ENCODE measurements at places on chromosomes 12 and 14.

- no peak for DNase-seq
Observed at GRCh38 chr14:95191445-95192199, 34.3 kb upstream of the DICER1 start.

GRCh38 chr14:96136371-96137005, 68.2 kb upstream of the BDKRB2 start:
- no peak for DNase-seq

DNA sequence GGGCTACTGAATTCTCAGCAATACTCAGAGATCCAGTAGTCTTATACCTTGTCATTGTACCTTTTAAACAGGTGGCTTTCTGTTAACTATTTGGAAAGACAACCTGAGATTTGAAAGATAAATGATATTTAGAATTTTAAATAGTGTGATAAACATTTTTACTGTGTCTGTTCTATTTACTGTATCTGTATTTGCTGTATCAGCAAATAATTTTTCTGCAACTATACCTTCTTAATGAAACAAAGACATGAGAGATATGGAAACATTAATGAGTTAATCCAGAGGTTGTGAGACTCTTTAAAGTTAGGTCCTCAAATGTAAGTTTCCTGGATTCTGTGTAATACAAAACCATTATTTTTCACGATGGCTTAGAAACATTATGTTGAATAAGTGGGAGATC, 249.6 kb downstream of the CCDC59 start:
- DNase-seq: no peak

GRCh38 chr12:55044135-55044534, 24.4 kb downstream of the NEUROD4 start:
- no peak for DNase-seq

DNA sequence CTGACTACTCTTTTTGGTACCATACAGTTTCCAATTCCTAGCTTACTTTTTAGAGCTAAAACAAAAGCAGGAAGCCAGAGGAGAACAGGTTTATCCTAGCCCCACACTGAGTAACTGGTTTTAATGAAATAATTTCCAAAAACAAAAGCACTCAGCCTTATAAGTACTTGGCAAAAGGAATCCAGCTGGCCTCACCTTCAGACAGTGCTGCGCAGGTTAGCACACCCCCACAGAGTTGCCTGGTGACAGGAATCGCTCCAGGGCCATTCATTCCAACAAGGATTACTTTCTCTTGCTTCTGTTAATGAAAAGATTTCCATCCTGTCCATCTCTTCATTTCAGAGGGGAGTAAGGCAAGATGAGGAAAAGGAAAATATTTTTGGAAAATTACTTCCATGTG, 84.6 kb downstream of the SCFD1 start:
- DNase-seq: no peak

GRCh38 chr14:99951085-99951484, 114.1 kb upstream of the EVL start:
- no peak for DNase-seq

GRCh38 chr12:57126061-57126460, 2.2 kb upstream of the LRP1 start:
- DNase-seq: no peak

DNA sequence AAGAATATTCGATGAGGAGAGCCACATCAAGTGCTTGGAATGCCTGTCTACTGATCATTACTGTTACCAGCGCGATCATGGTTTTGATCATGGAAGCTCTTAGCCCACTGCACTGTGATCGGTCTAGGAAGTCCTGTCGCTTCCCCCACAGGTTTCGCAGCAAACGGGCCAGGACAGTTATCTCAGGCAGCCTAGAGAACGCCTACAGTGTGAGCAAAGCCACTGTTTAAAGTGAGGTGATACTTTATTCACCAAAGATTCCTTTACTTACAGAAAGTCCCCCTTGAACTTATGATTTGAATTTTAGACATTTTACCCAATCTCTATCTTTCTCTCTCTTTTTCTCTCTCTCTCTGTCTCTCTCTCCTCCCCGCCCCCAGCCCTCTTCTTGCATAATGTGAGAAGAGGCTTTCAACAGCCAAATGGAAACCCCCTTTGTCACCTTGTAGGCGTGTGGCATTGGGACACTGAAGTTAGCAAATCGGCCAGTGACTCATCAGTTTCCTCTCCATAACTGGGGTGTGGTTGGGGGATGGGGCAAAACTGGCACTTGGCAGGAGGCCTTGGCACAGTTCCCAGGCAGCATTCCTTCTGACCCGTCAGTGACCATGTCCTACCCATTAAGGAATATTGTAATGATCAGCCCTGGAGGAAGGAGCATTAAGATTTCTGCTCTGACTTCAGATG, 214.8 kb downstream of the CHST11 start:
- DNase-seq: peak; percentile 96

DNA sequence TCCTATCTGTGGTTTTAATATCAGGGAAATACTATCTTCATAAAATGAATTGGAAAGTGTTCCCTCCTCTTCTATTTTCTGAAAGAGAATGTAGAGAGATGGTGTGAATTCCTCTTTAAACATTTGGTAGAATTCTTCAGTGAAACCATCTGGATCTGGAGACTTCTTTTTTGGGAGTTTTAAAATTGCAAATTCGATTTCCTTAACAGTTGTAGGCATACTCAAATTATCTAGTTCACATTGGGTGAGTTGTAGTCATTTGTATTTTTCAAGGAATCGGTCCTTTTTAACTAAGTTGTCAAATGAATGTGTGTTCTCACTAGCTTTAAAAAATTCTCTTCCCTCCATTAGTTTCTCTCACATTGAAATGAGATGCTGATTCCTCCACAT, 75.4 kb upstream of the CHST11 start:
- no peak for DNase-seq

DNA sequence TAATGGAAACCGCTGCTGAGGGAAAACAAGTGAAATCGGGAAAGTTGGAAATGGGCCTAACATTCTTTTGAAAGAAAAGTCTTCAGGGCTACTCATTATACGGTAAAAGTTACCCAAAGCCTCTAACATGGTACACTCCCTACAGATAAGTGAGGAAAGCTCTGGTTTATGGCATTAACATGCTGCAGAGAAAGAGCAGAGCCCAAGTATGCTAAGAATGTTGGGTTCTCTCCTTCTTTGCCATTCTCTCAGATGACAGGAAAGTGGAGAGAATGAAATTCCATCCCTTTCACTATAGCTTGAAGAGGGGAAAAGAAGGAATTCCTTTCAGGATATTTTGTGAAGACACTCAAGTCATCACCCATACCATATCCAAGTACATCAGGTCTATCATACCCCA, 348.0 kb downstream of the SEC23A start:
- no peak for DNase-seq

DNA sequence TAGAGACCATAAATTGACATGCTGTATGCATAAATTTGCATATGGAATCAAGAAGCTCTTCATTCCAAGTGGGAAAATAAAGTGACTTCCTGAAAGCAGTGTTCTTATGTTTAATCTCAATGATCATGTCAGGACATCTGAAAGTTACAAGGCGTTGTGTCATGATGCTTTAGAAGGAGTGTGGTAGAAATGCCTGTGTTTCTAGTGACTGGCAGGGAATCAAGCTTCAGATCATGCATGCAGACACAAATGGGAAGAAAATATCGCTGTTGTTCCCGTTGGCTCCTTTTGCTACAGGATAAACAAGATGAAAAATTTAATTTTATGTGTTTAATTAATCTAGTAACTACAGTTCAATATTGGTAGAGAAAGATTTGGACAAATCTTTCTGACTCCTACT, 298.1 kb upstream of the SYT1 start:
- DNase-seq: no peak

GRCh38 chr12:112303799-112304198, 78.4 kb downstream of the HECTD4 start:
- DNase-seq: no peak

- DNase-seq: no peak
Observed at GRCh38 chr12:25236626-25237025, 14.1 kb downstream of the KRAS start.

DNA sequence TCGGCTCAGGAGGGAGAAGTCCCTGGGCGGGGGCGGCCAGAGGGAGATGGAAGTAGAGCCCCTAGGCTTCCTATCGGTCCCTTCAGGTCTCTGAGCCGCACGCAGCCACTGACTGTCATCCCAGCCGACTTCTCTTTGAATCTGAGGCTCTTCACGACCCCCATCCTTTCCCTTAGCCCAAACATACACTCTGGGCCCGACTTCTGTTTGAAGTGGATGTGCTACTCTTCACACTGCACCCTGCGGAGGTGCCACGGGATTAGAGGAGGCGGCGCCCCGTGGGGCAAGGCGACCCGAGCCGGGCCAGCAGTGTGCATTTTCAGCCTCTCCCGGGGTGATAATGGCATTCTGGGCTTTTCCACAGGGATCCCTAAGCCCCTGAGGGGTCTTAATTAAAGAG, 6.0 kb upstream of the DACT1 start:
- DNase-seq: no peak

DNA sequence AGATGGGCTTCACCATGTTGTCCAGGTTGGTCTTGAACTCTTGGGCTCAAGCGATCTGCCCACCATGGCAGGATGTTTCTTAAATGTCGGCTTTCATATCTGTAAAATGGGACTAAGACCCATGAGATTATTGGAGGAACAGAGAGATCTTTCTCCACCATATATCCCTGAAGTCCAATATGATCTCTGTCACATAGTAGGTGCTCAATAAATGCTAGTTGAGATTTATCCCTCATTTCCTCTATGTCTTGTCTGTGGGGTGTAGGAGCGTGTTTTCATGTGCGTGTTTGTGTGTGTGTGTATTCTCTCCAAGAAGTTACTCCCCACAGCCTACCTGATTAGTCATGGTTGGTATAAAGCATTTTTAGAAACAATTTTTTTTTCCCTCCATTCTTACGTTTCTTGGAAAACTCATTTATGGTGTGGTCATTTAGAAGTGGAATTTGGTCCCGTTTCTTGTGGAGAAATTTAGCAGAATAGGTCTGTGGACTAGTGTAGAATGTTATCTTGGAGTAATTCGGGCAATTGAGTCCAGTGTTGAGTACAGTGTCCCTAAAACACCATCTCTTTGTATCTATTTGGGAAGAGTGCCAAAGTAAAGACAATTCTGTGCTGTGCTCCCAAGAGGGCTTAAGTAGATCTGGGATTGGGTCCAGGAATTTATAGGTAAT, 4.3 kb downstream of the STRAP start:
- DNase-seq: no peak

DNA sequence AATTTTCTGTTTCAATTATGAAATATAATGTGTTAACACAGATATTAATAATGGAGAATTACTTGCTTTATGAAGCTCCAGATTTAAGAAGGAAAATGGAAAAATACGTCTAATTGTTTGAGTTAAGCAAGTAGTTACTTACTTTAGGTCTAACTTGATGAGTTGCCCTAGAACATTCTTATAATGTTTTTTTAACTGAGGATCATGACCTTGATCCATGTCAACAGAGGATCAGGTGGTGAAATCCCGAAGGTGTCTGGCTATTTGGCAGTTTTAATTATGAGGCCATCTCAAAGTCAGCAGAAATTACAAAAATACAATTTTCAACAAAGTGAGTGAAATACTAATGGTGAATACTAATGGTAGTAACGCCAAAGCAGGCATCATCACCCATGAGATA, 57.0 kb upstream of the REP15 start:
- DNase-seq: no peak

DNA sequence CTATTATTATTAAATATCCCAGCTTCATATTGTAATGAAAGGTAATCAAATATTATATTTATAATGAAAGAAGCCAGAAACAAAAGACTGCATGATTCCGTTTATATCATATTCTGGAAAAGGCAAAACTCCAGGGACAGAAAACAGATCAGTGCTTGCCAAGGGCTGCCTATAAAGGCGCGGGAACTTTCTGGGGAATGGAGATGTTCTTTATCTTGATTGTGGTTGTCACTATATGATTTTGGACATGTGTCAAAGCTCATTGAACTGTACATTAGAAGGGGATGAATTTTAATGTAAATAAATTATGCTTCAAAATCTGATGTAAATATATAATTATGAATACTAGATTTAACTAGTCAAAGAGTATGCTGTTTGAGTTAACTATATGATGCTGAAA, 115.4 kb upstream of the KRAS start:
- no peak for DNase-seq

GRCh38 chr14:43790681-43791080, 716.4 kb downstream of the FSCB start:
- DNase-seq: no peak

DNA sequence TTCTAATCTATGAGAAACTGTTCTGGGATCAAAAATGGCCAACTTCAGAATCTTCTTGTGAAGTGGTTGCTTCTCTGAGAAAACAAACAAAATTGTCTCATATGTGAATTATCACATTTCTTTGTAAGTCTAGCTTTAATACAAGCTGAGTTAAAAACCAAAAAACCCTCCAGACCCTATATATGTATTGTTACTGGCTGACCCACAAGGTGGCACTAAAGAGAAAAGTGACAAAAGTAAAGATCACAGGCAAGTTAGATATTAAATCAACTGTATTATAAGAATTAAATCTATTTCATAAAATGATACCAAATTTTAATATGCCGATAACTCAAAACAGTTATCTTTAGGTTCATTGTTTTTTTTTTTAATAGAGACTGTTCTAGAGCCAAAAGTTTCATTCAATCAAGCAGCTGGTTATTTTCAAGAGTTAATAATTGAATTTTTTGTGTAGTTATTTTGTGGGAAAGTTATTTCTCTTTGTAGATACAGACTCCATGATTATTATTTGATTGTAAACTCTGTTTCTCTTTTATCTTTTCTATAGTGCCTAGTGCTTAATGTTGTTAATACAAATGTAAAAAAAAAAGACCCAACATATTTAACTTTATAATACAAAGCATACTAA, 7.5 kb upstream of the TRHDE start:
- no peak for DNase-seq

DNA sequence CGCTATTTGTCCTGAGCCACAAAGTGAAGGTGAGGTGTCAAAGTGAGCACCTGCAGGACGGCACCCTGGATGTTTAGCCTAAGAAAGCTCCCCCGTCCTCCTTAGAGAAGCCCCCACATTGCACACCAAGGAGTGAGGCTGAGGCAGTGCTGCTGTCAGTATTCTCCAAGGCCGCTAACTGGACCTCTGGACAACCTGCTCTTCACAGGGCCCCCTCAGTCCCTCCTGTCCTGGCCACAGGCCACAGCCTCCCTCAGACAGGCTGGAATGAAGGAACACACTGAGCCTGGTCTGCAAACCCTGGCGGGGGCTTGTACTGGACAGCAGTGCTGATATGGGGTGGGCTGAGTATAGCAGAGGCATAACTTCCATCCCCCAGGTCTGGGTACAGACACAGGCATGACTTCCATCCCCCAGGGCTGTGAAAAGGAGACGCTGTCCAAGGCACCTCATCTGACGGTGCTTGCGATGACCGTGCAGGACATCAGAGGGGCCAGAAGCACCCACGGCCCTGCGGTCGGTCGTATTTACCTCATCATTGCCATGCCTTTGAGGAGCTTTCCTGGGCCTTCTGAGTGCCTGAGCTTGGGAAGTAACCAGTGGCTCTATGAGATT, 82.4 kb upstream of the DIO3 start:
- DNase-seq: no peak
